ENCODE measurements at places on chromosomes 7 and 10.

DNA sequence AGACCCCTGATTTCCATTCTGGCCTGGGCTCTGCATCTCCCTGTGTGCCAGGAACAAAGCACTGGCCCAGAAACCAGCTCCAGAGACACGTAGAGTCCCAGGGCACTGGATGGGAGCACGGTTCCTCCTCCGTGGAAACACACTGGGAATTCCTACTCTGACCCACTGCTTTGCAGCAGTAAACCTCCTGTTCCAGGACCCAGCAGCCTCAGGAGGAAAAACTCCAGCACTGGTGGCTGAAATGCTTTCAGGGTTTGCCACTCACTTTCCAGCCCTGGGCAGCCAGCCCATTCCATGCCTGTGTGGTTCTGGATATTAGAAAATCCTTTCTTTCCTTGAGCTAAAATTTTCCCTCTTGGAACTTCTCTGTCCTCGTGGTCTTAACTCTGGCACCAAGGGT is 58.0 kb downstream of the FAM171A1 start:
- no peak for DNase-seq

GRCh38 chr10:62224606-62225005 is 44.0 kb downstream of the RTKN2 start:
- no peak for DNase-seq

DNA sequence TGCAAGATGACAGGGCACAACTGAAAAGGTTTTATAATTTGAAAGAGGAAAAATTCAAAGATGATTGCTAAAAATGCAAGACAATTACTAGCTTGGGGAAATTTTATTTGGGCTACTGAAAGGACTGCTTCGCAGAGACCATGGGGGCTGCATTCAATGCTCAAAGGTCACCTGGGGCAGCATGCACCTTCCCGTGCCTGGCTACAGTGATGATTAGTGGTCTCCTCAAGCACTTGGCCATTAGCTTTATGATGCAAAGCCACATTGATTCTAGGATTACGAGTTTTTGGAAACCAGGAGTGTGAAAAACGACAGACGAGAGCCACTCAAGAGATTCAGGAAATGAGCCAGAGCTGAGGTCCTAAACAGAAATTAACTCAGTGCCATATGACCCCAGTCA is 764.6 kb downstream of the PHTF2 start:
- no peak for DNase-seq

- DNase-seq = no peak
These were observed 524.8 kb upstream of the SORCS1 start for GRCh38 chr10:107689323-107689722.

DNA sequence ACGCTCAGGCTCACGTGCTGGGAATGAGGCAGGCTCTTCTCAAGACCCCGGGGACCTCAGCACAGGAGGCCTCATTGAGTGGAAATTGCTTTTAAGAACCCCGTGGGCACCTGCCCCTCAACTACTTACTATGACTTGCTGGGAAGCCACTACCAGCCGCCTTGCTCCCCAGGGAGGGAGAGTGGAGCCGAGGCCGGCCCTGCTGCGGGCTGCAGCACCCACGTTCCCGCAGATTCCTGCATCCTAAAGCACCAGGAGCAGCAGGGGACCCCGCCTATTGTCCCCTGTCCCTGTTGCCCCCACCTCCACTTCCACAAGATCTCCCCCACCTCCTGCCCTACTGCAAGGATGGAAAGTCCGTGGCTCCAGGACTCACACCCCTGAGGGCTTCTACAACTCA is 541.6 kb upstream of the PFKP start:
- DNase-seq = no peak

- no peak for DNase-seq
These were observed 341 bp downstream of the GOT1 start for GRCh38 chr10:99430116-99430450.

GRCh38 chr10:22253580-22253882 is 35.7 kb upstream of the EBLN1 start:
- no peak for DNase-seq

DNA sequence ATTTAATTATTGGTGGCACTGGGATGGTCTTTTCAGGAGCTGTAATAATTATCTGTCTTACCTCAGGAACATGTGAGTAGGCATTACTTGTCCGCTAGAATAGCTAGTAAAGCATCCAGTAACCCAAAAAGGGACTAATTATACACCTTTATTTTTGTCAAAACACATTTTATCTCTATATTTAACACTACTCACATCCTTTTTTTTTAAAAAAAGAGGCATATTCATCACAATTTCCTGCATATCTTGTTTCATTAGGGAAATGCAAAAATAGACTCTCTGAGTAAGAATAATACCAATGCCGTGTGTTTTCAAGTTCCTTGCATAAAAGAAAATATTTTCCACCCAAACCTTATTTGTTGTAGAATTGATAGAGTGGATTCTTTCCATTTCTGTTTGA is 99.5 kb downstream of the VTI1A start:
- DNase-seq = no peak

- no peak for DNase-seq
These were observed 87.0 kb upstream of the IGFBP3 start for GRCh38 chr7:46007990-46008643.

DNA sequence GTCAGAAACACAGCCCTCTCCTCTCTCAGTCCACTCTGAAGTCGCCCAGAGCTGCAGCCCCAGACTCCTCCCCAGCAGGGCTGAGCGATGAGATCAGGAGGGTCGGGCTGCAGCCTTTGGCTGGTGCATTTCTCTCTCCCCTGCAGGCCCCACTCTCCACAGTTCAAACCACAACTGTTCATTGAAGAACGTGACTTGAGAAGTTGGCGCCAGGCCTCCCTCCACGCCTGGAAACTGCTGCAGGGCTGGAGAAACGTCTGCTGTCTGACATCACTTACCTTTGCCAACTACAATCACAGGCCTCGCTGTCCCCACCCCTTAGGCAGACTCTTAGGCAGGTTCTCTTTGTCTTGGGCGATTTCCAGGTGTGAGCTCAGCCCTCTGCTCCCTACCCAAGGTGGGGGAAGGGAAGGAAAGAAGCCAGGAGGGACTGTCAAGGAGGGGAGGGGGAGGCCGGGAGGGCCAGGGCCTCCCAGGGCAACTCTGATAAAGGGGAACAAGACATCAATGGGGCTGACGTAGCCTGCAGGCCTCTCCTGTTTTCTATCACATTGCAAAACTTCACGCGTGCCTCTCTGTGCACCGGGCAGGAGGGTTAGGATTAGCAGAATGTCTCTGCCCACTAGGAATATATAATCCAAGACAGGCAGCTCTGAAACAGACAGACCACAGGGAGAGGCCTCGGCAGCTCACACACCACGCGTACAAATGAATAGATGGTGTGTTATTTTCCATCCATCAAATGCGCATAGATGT is 32.7 kb downstream of the CALML5 start:
- no peak for DNase-seq

GRCh38 chr7:30705008-30705407 is 22.8 kb upstream of the CRHR2 start:
- no peak for DNase-seq

- peak; percentile 35 for DNase-seq
These were observed 124.7 kb downstream of the PTPN20 start for GRCh38 chr10:47035819-47036337.

DNA sequence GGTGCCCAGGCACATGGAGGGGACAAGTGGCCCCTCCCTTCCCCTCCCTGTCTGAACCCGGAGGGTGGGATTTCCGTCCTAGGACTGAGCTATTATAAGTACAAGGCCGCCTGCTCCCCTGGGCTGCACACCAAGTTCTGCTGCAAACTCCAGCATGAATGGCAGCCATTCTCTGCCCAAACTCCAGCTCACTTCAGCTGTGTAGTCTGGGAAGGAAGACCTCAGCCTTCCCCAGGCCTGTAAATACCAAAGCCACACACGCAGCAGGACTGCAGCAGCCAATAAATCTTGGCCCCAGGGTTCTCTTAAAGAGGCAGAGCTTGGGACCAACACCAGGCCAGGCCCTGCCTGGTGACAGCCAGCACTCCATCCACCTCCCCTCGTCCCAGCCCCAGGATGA is 291.3 kb upstream of the ZMIZ1 start:
- DNase-seq = peak; percentile 88

DNA sequence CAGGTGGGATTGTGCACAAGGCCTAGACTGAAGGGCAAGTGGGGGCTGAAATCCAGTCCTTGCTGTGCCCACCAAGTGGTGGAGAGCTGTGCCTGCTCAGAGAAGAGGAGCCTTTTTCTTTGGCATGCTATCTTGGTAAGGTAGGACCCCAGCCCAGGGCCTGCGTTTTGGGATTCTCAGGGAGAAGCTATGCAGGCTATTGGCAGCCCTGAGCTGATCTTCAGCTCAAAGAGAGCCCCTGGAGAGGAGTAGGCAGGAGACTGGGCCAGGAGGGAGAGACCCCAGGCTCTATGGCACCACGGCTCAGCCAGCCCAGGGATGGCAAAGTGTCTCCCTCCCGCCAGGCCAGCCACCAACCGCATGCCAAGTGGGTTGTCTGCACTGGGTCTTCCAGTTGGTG is 119.2 kb upstream of the PCBD1 start:
- no peak for DNase-seq

GRCh38 chr7:97357459-97357858 is 240.0 kb downstream of the SDHAF3 start:
- DNase-seq = no peak

DNA sequence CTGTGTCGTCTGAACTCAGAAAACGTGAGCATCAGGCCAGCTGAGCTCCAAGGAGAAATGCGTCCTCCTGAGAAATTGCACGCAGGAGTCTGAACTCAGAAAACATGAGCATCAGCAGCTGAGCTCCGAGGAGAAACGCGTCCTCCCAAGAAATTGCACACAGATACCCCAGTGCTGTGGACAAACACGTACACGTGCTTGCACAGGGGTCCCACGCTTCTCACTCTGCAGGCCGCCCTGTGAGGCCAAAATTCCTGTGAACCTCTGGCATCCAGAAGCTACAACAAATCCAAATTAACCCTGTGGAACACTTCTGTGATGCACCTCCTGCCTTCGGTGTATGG is 133.8 kb downstream of the WDR37 start:
- DNase-seq = peak; percentile 59

DNA sequence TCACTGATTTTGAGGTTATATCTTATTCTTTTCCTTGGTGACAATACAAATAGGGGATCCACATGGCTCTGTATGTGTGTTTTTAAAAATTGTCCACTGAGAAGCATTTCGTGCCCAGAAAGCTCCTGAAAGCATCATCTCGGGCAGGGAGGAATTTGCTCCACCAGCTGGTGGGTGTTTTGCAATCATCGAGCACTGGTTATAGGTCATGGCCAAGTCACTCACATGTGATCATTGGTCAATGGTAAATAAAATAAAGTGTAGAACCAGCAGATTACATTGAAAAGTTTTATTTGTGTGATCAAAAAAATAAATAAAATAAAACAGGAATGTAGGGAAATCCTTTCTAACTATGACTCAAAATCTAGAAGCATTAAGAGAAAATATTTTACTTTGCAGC is 23.0 kb upstream of the SNX13 start:
- no peak for DNase-seq

- DNase-seq = no peak
These were observed 82.2 kb downstream of the SORBS1 start for GRCh38 chr10:95478935-95479334.

DNA sequence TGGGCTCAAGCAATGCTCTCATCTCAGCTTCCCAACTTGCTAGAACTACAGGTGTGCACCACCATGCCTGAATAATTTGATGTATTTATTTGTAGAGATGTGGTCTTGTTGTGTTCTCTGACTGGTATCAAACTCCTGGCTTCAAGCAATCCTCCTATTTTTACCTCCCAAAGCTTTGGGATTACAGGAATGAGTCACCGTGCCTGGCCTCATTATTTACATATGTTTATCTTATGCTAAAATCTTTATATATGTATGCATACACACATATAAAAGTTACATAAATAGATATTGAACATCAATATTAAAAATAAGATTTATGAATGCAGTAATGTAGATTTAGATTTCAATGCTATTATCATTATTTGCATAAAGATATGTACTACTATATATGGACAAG is 1634.5 kb upstream of the LRRTM3 start:
- DNase-seq = no peak

DNA sequence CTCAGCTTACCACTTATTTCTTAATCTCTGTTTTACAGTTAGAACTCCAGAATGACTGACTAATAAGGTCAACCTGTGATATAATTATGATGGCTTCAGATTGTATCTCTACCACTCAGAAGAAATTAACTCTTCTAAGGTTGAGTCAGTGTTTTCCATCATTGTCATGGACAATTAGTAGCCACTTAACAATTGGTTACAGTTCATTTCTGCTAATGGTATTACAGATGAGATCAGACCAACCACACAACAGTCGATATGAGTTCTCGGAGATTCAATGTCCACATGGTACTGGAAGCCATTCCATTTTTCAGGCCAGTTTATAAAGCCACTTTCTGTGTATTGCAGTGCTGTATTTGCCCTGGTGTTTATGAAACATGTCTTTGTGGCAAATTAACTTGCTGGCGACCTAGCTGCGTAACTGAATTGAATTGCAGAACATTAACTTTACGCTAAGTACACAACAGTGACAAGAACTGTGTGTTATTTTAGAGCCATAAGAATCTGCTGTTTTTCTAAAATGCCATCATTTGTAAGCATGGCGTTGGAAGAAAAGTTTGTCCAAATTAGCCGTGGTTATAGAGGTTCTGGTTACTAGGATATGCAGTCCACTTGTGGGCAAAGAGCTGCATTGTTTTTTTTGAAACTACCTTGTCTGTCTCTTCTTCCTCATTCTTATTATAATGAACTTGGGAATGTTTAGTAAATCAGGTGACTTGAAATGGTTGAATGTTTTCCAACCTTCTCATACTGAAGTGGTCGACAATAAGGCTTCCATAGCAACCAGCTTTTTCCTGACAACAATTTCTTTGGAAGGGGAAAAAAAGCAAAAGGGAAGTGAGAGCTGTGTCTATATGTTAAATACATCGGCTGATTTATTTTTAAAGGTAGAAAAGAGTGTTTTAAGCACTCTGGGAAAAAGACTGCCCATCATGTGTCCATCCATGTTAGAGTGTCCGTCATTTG is 76.4 kb downstream of the CELF2 start:
- DNase-seq = no peak

GRCh38 chr7:88969167-88969566 is 173.6 kb upstream of the TEX47 start:
- DNase-seq = no peak

GRCh38 chr7:139940866-139941265 is 111.8 kb downstream of the TBXAS1 start:
- DNase-seq = no peak

GRCh38 chr7:73626814-73627213 is 2.5 kb upstream of the MLXIPL start:
- no peak for DNase-seq

GRCh38 chr10:82908751-82909150 is 1033.8 kb downstream of the NRG3 start:
- no peak for DNase-seq

DNA sequence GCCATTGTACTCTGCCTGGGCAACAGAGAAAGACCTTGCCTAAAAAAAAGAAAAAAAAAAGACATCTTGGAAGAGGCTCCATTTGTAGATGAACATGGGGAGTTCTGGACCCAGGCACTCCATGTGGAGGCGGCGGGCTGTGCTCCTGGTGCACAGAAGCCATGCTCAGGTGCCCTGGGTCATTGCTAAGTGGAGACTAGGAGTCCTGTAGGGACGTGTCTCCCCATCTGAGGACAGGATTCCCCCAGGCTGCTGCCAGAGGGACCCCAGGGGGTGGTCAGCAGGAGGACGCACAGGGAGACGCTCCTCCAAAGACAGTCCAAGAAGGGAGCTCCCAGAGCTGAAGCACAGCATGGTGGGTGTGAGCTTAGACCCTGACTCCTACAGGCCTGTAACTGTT is 34.3 kb downstream of the SBDS start:
- no peak for DNase-seq
